ENCODE measurements at places on chromosomes 5 and 9. TPM values are rescaled to one million over a fixed set of nuclear protein-coding genes. Genes with fewer than 3 reads are reported as not detected.

The CCDC152 gene
- 7.8 TPM for total RNA-seq

DNA sequence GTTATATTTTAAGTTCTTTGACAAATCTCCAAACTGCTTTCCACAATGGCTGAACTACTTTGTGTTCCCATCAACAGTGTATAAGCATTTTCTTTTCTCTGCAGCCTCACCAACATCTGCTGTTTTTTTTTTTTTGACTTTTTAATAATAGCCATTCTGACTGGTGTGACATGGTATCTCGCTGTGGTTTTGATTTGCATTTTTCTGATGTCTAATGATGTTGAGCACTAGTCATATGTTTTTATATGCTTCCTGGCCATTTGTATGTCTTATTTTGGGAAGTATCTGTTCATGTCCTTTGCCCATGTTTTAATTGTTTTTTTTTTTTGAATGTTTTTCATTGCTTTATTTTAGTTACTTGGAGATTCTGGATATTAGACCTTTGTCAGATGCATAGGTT lies 196.6 kb downstream of the PLK2 start:
- no peak for DNase-seq

DNA sequence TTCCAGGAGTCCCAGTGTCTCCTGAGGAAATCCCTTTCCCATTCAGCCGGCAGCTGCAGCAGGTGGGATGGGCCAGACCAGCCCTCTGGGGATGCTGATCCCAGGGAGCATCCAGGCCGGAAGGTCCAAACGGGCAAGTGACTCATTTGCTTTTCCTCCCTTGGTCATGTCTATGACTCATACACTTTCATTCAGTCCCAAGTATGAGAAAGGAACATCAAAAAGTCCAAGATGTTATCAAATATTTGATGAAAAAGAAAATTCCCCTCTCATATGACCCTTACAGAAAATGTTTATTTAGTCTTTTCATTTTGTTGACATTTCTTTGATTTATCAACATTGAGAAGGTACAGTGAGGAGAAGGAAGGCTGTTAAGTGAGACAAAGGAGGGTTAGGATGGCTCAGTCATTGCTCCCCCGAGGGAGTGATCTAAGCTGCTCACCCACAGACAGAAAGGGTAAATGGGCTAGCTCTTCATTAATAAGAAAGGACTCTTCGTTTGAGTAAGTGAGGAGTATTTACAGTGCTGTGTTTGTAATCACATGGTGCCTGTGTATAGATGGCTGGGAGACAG lies 117.6 kb upstream of the ANKRD55 start:
- DNase-seq: no peak

- no peak for DNase-seq
These were observed 8.8 kb downstream of the CCNH start for GRCh38 chr5:87403899-87404298.

- no peak for DNase-seq
These were observed 42.8 kb upstream of the HMHB1 start for GRCh38 chr5:143769026-143769786.

DNA sequence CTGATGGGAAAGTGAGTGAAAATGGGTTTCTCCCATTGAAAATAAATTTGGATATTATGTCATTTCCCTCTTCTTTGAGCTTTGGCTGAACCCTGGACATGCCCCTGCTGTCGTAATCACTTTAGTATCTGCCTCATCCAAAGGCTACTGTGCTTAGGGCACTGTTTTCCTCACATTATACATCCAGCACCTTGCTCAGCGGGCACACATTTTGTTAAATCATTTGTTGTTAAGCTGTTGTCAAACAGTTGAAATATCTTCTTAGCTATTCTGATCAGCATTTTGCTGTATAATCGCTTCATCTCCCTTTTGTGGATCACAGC lies 352.7 kb upstream of the CD180 start:
- no peak for DNase-seq

GRCh38 chr9:122821278-122821943 lies 7.0 kb downstream of the PDCL start:
- DNase-seq: no peak
